Hypothalamus (tissue), 51 donors: ENCODE measurements at places on chromosomes 5 and 9.

DNA sequence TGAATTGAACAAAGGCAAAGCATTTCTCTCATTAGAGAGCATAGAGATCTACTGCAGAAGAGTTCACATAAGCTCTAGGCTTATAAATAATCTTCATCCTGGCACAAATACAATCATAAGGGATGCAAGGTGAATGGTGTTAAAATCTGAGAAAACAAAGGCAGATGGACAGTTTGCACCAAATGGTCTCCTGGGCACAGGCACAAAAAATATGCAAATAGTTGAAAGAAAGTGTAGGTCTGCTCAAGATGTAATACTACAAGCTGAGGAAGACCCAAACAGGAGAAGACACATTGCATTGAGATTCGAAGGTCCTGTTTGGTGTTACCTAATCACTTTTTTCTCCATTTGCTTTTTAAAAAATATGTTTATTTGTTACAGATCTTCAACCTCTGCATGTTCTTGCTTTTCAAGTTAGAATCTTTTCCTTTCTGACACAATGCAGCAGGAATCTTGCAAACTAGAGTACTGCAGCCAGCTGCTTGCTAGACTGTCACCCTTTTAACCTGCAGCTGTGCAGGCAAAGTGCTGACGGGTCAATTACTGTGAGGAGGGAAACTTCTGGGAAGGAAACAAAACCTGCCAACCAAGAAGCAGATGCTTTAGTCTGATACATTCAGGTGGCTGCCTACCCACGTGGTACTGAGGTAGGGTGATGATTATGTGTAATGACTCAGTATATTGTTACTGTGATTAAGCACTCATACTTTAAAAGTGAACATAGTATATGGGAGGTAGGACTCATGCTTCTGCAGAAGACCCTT, 1048.6 kb upstream of the SEMA6A start:
- DNase-seq, result no peak

DNA sequence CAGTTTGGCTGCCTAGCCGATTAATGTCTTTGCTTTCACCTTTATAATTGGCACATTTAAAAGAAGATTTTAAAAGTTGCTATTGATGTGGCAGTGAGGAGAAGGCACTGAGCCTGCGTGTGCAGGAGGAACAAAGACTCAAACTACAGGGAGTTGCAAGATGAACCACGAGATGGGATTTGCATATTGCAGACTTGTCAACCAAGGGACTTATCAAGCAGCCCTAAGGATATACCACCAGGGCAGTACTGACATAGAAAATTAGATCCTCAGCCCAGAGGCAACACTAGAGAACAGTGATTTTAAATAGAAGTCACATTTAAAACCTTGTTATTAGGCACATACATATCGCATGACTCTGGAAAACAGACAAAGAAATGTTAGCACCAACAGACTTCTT, 342.6 kb downstream of the GLIS3 start:
- DNase-seq, result no peak

DNA sequence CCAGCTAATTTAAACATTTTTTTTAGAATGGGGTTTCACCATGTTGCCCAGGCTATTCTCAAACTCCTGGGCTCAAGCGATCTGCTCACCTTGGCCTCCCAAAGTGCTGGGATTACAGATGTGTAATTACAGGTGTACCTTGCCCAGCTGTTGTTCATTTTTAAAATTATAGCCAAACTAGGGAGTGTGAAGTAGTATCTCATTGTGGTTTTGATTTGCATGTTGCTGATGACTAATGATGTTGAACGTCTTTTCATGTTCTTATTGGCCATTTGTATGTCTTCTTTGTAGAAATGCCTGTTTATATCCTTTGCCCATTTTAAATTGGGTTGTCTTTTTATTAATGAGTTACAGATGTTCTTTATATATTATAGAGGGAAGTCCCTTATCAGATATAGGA, 31.5 kb downstream of the EHMT1 start:
- no peak for DNase-seq

GRCh38 chr9:117184173-117184572, 230.7 kb downstream of the ASTN2 start:
- no peak for DNase-seq

- DNase-seq, result no peak
These were observed 127.9 kb upstream of the RASA1 start for GRCh38 chr5:87139795-87140194.

GRCh38 chr5:51685419-51685818, 302.2 kb downstream of the ISL1 start:
- no peak for DNase-seq

- DNase-seq, result no peak
These were observed 233.6 kb downstream of the SYK start for GRCh38 chr9:91034976-91035824.

- no peak for DNase-seq
These were observed 48.1 kb downstream of the POC5 start for GRCh38 chr5:75668977-75669689.

- no peak for DNase-seq
These were observed 26.4 kb downstream of the TDRD7 start for GRCh38 chr9:97438257-97438656.

DNA sequence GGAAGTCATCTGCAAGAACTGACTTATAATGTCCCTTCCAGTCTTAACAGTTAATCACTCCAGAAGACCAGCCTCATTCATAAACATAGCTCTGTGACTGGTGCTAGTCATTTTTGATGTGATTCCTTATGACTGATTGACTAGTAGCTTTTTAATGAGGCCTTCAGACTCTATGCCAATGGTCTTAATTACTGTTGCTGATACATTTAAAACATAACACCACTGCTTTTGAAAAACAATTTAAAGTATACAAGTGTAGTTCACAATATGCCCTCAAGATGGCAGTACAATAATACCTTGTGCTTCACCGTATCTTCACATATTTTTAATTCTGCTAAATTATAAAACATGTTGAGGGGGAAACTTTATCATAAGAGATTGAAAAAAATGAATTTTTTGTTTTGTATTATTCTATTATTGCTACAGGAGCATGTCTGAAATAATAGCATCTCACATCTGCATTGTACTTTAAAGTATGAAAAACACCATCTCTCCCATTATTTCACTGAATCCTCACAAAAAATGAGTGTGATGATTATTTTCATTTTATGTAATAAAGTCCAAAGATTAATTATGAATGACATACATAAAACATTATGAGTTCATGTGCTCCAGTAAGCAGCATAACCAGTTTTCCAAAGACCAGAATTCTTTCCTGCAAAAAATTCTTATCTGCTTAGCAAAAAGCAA, 55.2 kb upstream of the SHISAL2B start:
- no peak for DNase-seq

DNA sequence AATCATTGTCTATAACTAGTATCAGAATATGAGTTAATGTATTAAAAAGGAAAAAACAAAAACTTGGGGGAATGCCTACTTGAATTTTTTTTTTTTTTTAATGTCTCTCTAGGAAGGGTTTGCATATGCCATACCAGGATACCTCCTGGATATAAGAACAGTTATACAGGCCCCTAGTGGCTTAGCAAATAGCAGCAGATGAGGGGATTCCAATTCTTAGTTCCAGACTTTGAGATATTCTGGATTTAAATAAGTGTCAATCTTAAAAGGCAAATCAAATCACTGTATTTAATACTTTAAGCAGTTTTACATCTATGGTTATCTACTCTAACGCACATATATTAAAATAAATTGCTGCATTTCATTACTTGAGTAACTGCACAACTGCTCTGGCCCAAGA, 1055.5 kb upstream of the DMAC1 start:
- DNase-seq, result no peak

- no peak for DNase-seq
These were observed 1819.8 kb downstream of the MAT2B start for GRCh38 chr5:165325221-165325620.

- DNase-seq, result no peak
These were observed 39.0 kb downstream of the ISOC1 start for GRCh38 chr5:129133553-129133952.

GRCh38 chr5:146005264-146005663, 68.9 kb downstream of the SH3RF2 start:
- no peak for DNase-seq

DNA sequence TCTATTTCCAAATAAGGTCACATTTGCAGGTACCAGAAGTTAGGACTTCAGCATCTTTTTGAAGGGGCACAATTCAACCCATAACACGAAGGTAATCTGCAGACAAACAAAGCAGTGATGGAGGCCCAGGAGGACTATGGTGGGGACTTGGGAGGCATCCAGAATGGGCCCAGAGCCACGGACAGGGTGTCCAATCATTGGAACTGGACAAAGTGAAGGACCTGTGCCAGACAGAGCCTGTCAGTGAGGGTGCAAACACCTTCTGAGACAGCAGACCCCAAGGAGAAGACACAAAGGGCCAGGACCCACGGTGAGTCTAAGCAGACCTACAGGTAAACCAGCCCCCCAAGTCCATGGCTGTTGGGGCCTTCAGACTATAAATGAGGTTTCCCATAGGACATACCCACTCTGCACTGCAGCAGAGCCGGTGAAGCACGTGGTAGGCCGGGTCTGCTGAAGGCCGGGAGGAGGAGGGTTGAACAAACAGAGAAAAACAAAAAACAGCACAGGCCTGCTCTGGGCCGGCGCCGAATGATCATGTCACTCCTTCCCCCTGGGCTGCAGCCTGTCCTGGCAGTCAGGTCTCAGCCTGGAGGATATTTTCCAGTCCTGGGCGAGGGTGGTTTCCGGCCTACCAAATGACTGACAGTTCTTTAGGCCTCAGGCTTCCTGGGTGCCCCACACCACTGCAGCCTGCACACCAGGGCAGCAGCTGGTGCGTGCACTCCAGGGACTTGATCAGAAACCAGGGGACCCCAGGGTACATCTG, 84.4 kb downstream of the COL23A1 start:
- DNase-seq, result no peak

DNA sequence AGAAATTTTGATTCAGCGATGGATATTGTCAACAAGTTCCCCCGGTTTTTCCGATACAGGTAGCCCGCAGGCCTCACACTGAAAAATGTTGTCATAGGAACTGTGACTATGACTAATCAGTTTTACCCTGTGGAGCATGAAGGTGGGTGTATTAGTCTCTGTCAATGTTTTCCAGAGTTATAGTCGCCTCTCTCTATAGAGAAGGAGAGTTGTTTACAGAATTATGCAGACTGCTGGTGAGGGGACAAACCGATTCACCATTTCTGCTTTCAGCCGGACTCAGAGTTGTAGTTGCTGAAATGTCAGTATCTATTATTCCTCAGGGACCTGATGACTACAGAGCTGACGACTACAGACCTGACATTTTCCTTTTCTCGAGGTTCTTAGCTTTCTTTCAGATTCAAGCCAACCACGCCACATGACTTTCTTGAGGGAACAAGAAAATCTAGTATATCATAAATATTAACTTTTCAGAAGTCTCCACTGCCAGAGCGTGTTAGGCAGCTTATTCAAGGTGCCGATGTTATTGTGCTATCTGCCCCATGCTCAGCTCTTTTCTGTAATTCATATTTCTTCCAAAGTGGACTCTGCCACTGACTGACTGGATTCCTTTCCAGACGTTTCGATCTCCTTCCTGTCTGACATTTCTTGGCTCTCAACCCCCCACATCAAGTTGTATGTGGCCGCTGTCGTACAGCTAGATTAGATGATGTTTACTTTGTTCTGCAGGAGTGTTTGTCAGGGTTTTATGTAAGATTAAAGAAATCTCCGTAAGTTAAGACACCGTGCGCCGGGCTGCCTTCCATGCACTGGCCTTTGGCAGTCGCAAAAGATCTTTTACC, 178.1 kb downstream of the FGF1 start:
- DNase-seq, result no peak

- no peak for DNase-seq
These were observed 163.6 kb downstream of the COMMD10 start for GRCh38 chr5:116248432-116248831.

DNA sequence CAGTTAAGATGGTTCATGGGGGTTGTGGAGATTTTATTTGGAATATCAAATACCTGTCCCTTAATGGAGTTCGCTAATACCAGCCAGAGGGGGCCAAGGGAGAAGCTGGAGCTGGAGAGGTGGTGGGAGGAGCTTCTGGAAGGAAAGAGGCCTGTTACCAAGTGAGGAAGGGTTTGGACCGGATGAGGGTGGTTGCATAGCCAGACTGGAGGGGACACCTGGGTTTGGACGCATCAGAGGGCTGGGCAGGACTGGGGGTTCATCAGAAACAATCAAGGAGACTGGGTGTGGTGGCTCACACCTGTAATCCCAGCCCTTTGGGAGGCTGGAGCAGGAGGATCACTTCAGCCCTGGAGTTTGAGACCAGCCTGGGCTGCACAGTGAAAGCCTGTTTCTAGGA, 111.8 kb upstream of the IER5L start:
- no peak for DNase-seq

DNA sequence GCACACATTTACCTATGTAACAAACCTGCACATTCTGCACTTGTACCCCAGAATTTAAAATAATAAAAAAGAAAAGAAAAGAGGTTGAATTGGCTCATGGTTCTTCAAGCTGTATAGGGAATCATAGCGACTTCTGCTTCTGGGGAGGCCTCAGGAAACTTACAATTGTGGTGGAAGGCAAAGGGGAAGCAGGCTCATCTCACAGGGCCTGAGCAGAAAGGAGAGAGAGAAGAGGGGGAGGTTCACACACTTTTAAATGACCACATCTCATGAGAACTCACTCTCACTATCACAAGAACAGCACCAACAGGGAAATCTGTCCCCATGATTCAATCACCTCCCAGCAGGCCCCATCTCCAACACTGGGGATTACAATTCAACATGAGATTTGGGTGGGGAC, 214.6 kb downstream of the CDK5RAP2 start:
- no peak for DNase-seq

- no peak for DNase-seq
These were observed 102.8 kb downstream of the SNX18 start for GRCh38 chr5:54620141-54620933.

GRCh38 chr9:79684059-79684458, 112.3 kb downstream of the TLE4 start:
- no peak for DNase-seq

- DNase-seq, result no peak
These were observed 11.9 kb upstream of the AQP7 start for GRCh38 chr9:33414268-33414667.

GRCh38 chr5:177358370-177358819, 671 bp downstream of the RGS14 start:
- no peak for DNase-seq

- DNase-seq, result no peak
These were observed 284.7 kb downstream of the FANCC start for GRCh38 chr9:95032580-95033341.

- DNase-seq, result no peak
These were observed 15.4 kb upstream of the SMIM15 start for GRCh38 chr5:61177716-61178115.

- no peak for DNase-seq
These were observed 1294.0 kb downstream of the MAT2B start for GRCh38 chr5:164799391-164799790.

- no peak for DNase-seq
These were observed 5.2 kb upstream of the RPL26L1 start for GRCh38 chr5:172953776-172954675.

GRCh38 chr9:14992516-14992915, 82.3 kb upstream of the FREM1 start:
- DNase-seq, result no peak

DNA sequence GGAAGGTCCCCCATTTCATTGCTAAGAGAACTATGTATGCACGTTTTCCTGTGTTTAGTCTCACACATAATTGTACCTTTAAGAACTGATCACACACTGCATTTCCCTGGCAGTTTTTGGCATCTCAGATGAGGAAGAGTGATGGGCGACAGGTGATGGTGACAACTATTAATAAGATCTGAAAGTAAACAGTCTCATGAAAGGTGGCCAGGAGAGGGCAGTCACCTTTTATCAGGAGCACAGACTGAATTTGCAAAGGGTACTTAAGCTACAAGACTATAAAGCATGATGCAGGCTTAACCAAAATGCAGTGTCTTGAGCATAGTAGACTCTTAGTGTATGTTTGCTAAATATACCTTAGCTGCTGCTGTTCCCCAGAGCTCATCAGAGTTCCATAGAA, 91.5 kb downstream of the GHR start:
- no peak for DNase-seq
